Nucleus accumbens (tissue), 56 donors: ENCODE measurements at places on chromosomes 1 and 21.

DNA sequence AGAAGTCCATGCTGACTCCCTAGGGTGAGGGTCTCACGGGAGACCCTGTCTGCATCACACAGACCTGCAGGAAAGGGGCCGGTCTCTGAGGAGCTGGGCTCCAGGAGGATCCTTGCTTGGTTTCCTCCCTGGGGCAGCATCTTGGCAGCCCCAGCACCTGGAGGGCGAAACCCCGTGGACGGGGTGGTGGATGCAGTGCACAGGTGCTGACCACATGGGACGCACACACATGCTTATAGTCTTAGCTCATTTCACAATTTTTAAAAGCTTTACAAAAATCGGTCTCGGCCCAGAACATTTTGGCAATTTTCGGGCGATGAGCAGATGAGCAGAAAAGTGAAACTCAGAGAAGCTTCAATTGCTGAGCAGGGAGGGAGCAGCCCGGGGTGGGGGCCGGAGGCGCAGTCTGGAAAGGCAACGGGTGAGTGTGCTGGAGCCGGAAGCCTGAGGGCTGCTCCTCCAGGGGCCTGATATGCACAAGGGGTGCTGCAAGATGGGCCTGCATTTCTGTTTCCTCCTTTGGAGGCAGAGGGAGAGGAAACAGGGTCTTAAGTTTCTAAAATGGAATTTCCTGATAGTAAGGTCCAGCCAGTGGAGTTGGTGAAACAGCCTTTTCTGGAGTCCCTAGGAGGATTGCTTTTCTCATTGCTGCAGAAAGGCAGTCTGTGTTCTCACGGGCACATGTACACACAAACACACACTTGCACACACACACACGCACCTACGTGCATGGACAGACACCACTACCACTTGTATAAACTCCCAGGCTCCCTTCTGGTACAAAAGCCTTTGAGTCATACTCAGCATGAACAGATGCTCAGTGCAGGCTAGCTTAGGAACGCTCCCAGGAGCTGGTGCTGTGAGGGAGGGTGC lies 60.6 kb downstream of the SCCPDH start:
- no peak for DNase-seq

DNA sequence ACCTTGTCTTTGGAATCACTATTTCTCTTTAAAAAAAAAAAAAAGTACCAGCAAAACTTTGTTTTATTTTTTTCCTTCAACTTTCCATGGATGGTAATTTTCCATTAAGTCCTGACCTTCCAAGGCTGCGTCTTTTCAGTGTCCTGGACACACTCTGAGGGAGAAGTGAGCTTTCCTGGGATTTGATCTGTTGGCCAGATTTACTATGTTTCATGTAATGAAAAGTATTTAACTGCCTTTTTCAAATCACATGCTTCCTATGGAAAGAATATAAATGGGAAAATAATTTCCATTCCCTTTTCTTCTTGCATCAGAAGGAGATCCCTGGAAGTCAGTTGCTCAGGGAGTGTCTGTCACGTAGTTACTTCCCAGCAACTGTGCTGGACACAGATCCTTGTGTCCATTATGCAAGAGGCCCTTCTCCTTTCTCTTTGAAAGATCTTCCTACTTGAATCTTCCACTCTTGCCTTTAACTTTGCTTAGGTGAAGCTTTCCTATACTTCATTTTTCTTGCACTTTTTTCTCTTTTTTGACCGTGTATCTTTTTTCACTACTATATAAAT lies 59.3 kb downstream of the CENPF start:
- no peak for DNase-seq

- no peak for DNase-seq
Measured at GRCh38 chr21:30102871-30103270, 63.7 kb downstream of the CLDN17 start.

GRCh38 chr1:236175642-236176336 lies 33.5 kb downstream of the GPR137B start:
- DNase-seq, result no peak

GRCh38 chr1:245716561-245716960 lies 561.8 kb downstream of the KIF26B start:
- no peak for DNase-seq

DNA sequence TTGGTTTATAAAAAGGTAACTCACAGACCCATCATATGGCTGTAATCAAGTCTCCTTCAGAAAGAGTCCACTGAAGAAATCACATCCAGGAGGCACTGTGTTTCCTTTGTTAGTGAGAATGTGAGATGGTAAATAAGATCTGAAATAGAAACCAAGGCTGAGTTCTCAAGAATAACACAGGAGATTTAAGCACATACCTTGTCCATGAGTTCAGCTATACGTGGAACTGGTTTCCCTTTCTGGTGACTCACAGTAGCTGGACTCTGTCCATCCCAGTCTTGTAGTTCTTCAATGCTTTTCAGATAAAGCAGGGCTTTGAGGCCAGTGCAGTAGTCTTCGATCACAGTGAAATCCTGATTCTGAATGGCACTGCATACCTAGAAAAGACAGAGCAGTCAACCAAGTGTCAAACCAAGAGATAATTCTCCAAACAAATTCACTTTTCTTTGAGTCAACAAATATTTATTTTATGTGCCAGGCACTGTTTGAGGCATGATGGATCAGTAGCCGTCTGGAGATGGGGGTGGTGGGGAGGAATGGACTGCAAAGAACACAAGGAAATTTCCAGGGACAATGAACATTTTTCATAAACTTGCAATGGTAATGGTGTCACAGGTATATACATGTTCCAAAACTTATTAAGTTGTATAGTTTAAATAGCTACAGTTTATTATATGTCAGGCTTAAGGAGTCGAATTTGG lies 471.4 kb downstream of the PTBP2 start:
- DNase-seq, result no peak

GRCh38 chr1:26122988-26123973 lies 11.7 kb downstream of the PDIK1L start:
- DNase-seq, result no peak

DNA sequence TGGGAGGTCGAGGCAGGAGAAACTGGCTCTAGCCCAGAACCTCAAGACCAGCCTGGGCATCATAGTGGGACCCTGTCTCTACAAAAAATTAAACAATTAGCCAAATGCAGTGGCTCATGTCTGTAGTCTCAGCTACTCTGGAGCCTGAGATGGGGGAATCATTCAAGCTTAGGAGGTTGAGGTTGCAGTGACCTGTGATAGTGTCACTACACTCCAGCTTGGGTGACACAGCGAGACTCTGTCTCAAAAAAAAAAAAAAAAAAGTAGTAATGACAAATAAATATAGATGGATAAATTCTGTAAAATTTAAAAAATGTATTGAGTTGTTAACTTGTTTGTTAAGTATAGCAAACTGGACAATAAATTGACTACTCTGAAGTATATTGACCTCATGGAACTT lies 5.9 kb upstream of the CDC14A start:
- no peak for DNase-seq

DNA sequence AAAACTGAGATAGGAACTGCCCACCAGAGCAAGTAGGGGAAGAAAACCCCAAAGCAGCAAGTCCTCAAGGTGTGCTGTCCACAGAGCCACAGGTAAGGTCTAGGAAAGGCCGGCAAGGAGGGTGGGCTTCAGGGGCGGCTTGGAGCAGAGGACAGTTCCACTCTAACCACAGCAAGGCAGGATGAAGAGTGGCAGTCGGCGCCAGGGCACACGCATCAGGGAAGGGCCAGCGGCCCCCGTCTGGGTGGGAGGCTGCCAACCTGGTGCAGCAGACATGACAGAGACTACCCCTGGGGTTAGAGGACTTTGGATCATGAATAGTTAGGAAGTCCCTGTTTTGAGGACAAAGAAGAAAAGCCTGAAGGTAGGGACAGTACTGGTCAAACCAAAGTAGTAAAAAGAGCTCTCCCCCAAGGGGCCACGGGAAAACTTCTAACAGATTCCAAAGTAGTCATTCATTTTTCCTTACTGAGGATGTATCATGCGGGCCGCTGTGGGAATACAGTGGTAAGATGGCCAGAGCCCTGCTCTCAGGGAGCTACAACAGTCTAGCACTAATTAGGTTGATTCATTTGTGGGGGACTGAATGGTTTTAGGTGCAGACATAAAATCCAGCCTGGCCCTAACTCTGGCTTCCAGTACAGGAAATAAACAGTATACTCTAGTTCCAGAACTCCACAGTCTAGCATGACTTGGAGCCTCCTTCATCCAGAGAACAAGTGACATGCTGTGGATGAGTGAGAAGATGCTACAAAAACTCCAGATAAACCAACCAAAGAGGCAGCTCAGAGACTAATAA lies 3.5 kb upstream of the RAP1GAP start:
- DNase-seq, result no peak

DNA sequence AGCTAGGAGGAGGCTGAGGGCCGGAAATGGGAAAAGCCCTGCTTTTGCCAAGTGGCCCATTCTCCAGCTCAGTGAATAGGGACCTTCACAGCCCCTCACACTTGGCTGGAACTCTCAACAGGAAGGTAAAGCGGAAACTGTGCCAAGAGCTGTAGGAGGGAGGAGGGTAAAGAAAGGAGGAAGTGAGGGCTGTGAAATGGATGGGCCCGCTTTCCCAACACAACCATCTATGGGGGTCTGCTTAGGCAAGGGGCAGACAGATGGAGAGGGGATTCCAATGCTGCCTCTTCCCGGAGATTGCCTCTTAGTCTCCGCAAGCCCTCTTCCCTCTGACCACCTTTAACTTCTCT lies 5.2 kb downstream of the INKA2 start:
- no peak for DNase-seq

DNA sequence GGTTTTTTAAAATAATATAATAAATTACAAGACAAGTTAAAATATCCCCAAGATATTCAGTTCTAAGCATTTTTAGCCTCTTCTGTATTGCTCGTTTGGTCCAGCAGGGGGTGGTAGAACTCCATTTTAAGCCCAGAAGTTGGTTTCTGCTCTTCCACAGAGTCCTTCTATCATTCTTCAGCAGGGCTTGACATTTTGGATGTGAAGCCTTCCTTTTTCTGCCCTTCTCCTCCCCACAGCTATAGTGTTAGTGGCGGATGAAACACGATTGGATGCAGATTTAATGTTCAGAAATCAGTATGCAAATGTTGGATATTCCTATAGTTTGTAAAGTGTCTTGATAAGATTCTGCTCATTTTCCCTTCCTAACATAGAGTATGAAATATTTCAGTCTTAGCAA lies 1.4 kb downstream of the NCAM2 start:
- DNase-seq, result peak; percentile 63

DNA sequence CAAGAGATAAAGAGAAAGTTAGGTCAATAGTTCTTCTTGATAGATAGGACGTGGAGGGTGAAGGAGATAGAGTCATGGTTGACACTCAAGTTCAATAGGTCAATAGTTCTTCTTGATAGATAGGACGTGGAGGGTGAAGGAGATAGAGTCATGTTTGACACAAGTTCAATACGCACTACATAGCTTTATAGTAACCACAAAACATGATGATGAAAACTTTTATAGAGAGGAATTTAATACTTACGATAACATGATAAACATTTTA lies 5.8 kb upstream of the DDX59 start:
- no peak for DNase-seq

DNA sequence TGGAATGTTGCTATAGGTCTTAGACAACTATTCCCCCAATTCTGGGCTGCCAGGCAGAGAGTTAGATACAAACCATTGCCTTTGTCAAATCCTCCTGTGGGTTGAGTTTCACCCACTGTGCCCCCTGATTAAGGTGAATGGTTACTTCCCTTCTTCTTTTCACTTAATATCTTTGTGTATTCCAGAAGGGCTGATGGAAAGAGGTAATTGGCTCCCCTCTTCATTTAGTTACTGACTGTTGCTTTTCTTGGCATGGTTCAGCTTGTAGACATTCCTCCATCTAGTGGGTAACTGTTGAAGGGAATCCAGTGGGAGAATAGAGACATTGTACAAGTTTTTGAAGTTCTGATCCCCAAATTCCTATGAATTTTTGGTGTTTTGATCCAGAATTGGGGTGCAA lies 43.8 kb upstream of the MACF1 start:
- DNase-seq, result no peak

GRCh38 chr1:183276386-183277080 lies 90.5 kb downstream of the LAMC2 start:
- no peak for DNase-seq

DNA sequence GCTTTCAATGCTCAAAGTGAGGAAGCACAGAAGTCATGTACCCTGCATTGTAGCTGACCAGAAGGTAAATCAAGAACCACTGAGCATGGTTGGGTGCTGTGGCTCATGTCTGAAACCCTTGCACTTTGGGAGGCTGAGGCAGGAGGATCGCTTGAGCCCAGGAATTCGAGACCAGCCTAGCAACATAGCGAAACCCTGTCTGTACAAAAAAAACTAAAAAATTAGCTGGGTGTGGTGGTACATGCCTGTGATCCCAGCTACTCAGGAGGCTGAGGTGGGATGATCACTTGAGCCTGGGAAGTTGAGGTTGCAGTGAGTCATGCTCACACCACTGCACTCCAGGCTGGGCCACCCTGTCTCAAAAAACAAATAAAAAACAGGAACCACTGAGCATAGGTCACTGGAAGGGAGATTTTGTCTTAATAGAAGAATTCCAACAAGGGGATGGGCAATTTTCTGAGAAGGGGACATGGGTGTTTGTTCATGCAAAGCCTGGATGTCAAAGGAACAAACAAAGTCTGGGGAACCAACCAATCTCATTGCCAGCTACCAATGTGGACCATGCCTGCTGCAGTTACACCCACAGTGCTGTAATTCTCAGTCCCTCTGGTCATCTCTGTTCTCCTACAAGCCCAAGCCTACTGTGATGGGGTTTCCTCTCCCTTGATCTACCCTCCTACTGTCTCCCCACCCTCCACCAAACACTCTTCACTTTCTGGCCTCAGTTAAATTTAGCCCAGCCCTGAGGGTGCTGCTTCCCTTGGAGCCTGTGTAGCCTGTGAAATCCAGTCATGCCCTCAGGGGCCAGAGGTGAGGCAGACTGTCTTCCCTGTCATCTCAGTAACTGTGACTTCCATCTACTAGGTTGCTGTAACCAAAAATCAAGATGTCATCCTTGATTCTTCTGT lies 47.9 kb downstream of the ELF3 start:
- DNase-seq, result no peak

DNA sequence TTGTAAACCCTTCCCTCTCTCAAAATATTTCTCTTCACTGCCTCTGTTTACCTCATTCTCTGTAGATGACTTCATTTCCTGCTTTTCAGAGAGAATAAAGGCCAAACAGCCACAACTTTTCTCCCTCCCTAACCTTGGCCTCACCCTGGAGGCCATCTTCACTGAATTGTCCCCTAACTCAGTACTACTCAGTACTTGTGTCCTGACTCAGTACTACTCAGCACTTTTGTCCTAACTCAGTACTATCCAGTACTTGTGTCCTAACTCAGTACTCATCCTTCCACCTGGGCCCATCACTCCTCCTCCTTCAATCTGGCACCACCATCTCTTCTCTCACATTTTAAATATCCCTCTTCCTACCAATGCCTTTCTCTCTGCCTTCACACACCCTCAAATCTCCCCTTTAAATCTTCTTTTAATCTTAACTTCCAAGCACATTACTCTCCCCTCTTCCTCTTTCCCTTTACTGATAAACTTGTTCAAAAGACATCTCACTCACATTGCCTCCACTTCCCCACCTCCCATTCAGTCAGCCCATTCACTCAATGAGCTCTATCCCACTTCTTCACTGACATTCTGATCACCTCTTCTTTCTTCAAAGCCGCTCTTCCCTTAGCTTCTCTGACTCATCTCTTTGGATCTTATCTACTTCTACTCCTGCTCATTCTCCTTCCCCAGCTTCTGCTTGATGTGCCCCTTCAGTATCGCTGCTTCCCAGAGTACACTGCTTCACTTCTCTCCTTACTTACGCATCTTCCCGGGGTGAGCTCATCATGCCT lies 121.4 kb downstream of the RNF220 start:
- DNase-seq, result no peak
